Uterus (tissue), 4 donors: ENCODE measurements at places on chromosomes 11 and 22. TPM values are rescaled to one million over a fixed set of nuclear protein-coding genes. Genes with fewer than 3 reads are reported as not detected.

DNA sequence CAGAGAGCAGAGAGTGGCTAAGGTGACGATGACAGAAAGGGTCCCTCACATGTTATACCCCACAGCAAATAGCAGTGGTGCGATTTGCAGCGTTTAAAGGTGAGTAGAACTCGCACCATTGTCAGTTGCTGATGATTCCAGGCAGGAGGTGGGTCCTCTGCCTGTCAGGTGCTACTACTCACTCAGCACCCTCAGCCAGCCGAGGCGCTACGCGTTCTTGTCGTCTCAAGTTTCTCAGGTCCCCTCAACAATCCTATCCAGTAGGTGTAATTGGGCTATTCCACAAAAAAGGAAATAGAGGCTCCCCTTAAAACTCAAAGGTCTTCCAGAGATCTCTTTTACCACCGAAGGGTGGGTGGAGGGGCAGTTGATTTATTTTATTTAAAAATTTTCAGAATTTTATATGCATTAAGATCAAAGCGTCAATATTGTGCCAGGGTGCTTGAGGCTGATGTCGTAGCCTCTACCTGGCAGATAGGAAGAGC lies 18.3 kb downstream of the ELF5 start:
- no peaks in the 10 kb centered on the region for H3K36me3 ChIP-seq
- no peak for DNase-seq
- H3K27ac ChIP-seq = no peak overlapping the region
- H3K27me3 ChIP-seq = no peaks in the 10 kb centered on the region
- no peaks in the 10 kb centered on the region for H3K4me1 ChIP-seq

DNA sequence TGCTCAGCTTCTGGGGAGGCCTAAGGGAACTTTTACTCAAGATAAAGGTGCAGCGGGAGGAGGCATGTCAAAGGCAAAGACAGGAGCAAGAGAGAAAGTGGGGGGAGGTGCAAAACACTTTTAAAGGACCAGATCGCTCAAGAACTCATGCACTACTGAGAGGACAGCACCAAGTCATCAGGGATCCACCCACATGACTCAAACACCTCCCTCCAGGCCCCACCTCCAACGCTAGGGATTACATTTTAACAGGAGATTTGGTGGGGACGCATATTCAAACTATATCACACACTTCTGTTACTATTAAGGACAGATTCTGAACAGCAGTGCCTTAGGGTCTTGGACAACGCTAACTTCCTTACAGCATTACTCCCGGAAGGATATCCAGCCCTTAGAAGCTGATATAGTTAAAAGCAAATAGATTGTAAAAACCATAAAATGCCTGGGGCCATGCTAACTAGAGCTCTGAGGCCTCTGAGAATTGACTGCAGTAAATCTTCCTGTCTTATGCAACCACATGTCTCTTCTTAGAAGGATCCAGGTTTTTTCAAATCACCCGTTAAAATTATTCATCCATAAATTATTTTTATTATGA lies 16.7 kb upstream of the ZC3H12C start:
- no peak overlapping the region for H3K27ac ChIP-seq
- H3K4me1 ChIP-seq = no peaks in the 10 kb centered on the region
- no peak for DNase-seq

GRCh38 chr11:60872124-60872960 lies 5.0 kb downstream of the ZP1 start:
- H3K27ac ChIP-seq = no peak overlapping the region
- no peaks in the 10 kb centered on the region for H3K4me1 ChIP-seq
- H3K4me3 ChIP-seq = no peak overlapping the region
- H3K36me3 ChIP-seq = no peaks in the 10 kb centered on the region

GRCh38 chr22:17007257-17007656 lies 765 bp downstream of the GAB4 start:
- H3K4me3 ChIP-seq = no peak overlapping the region
- no peak for DNase-seq
- no peak overlapping the region for H3K27ac ChIP-seq
- H3K27me3 ChIP-seq = no peaks in the 10 kb centered on the region
- no peaks in the 10 kb centered on the region for H3K36me3 ChIP-seq

GRCh38 chr22:17213976-17214375 lies 5.3 kb downstream of the ADA2 start:
- H3K4me3 ChIP-seq = no peak overlapping the region
- no peaks in the 10 kb centered on the region for H3K4me1 ChIP-seq
- no peak overlapping the region for H3K27ac ChIP-seq
- no peaks in the 10 kb centered on the region for H3K36me3 ChIP-seq
- no peaks in the 10 kb centered on the region for H3K27me3 ChIP-seq

- DNase-seq = no peak
- no peaks in the 10 kb centered on the region for H3K27me3 ChIP-seq
- H3K4me1 ChIP-seq = no peaks in the 10 kb centered on the region
These were observed 47.8 kb upstream of the SHANK2 start for GRCh38 chr11:71300187-71300586.

The PAK1 gene
- total RNA-seq = 47.6 TPM

The CHCHD10 gene
- total RNA-seq = not detected

The TSPAN32 gene
- total RNA-seq = not detected

The FAM180B gene
- not detected for total RNA-seq

The TIMM10B gene
- 40.7 TPM for total RNA-seq
